ENCODE measurements at places on chromosomes 12 and 14.

DNA sequence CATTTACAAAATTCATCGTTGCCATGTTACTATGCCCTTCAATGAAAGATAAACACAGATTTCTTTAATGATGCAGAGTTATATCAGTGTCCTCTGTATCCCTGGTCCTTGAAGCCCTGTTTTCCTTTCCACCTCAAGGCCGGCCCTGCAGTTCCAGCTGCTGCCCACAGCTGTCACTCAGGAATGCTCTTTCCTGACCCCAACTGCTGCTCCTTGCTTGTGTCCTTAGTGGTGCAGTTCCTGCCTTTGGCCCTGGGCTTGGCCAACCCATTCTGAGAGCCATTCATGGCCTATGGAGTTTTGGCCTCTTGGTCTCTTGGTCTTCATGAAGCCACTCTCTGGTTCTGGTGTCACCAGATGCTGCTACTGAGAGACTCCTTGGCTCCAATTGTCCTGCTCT lies 93.1 kb downstream of the GAS2L3 start:
- no peak for DNase-seq

DNA sequence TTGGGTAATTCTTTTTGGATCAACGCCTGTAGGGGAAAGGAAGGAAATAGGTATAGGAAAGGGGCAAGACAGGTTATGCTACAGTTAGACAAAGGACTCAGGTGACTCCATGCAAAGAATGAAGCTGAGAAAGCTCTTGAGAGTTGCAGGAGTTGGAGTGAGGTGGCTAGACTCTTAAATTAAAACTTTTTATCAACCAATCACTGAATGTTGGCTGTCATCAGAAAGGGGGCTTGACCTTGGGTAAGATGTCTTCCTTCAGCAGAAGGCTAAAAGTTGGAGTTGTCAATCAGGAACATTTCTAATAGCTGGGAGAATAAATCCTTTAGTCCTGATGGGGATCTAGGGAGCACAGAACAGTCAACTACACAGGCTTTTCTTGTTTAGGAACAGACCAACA lies 595.4 kb downstream of the SLC16A7 start:
- DNase-seq, result no peak

- peak; percentile 53 for DNase-seq
Measured at GRCh38 chr14:85115921-85116320, 414.0 kb upstream of the FLRT2 start.

- DNase-seq, result no peak
Measured at GRCh38 chr12:45768194-45768593, 38.7 kb downstream of the ARID2 start.

GRCh38 chr12:76080017-76080728 lies 4.3 kb downstream of the NAP1L1 start:
- no peak for DNase-seq

- DNase-seq, result no peak
Measured at GRCh38 chr12:116691205-116691604, 46.7 kb downstream of the SPRING1 start.

- DNase-seq, result no peak
Measured at GRCh38 chr12:62332598-62332997, 72.4 kb downstream of the USP15 start.

- DNase-seq, result no peak
Measured at GRCh38 chr12:72111706-72112105, 160.5 kb upstream of the TRHDE start.

DNA sequence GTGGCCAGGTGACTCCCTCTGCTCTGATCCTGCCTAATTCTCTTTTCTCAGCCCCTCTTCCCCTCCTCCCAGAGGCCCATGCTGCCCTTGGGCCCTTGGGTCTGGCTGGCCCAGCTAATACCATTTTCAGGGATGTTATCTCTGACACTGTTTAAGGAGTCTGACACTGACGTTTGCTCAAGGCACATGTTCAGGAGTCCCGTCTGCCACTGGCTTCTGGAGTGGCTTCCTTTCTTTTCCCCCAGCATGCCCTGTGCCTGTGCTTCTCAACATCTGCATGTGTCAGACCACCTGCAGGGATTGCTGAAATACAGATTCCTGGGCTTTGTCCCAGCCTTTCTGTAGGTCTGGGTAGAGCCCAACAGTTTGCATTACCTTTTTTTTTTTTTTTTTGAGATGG lies 128.9 kb downstream of the BCL11B start:
- no peak for DNase-seq

- DNase-seq, result no peak
Measured at GRCh38 chr12:13788626-13789025, 192.8 kb downstream of the GRIN2B start.

DNA sequence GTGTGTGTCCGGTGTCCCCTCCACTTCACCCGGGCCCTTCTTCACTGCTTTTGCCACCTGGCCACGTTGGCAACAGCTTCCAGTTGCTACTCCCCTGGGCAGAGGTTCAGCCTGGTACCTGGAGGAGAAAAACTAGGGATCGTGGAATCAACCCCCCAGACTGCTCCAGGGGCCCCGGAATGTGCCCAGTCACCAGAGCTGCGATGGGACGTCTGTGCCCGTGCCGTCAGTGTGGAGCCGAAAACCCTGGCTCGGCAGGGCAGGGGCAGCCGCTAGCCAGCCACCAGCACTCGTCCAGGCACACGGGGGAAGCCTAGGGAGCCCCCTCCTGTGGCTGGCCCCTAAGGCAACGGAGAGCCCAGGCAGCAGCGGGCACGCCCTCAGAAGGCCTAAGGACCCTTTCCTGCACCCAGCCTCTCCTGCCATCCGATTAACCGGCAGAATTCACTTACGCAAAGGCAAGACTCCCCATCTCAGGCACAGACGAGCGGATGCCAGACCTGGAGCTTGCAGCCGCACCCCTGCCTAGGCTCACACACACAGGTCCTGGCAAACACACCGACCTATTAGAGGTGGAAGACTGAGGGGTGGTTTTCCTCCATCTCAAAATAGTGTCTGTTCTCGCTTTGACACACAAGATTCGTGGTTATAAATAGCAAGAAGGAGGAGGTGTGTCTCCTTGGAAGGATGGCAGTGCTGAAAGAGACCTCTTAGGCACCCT lies 62.6 kb downstream of the FBXL14 start:
- peak; percentile 14 for DNase-seq

DNA sequence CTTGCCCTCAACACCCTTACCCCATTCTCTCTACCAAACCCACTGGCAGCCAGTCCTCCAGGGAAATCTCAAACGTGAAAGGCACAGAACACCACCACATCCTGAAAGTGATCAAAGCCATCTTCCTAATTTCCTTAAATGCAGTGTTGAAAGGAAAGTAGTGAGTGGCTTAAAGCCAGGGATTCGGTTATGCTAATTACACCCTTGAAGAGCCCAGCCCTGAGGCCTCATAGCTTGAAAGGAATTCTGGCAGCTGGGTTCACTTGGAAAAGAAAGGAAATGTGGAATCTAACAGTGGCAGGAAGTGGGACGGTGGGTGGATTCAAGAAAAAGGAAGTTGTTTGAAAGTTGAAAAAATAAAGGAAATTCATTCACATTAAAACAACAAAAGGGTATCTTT lies 73.0 kb upstream of the FICD start:
- peak; percentile 22 for DNase-seq

- DNase-seq, result no peak
Measured at GRCh38 chr12:57210926-57211692, 5.5 kb upstream of the NXPH4 start.

- no peak for DNase-seq
Measured at GRCh38 chr12:86349196-86349595, 93.0 kb upstream of the MGAT4C start.

- DNase-seq, result peak; percentile 21
Measured at GRCh38 chr14:76267322-76268046, 108.5 kb upstream of the ESRRB start.

GRCh38 chr14:105532735-105533141 lies 6.4 kb downstream of the TMEM121 start:
- no peak for DNase-seq

- no peak for DNase-seq
Measured at GRCh38 chr12:67217647-67218046, 51.5 kb upstream of the CAND1 start.

- peak; percentile 79 for DNase-seq
Measured at GRCh38 chr12:104215638-104216297, at the start of gene TXNRD1. Gene TXNRD1, plus strand, starts transcription at chr12:104215779. Its CDS starts 24 bp downstream, at chr12:104215803.

- DNase-seq, result peak; percentile 86
Measured at GRCh38 chr12:52903285-52903854, 1.5 kb downstream of the KRT8 start.

- DNase-seq, result no peak
Measured at GRCh38 chr12:108642269-108642870, 8.7 kb upstream of the SELPLG start.

DNA sequence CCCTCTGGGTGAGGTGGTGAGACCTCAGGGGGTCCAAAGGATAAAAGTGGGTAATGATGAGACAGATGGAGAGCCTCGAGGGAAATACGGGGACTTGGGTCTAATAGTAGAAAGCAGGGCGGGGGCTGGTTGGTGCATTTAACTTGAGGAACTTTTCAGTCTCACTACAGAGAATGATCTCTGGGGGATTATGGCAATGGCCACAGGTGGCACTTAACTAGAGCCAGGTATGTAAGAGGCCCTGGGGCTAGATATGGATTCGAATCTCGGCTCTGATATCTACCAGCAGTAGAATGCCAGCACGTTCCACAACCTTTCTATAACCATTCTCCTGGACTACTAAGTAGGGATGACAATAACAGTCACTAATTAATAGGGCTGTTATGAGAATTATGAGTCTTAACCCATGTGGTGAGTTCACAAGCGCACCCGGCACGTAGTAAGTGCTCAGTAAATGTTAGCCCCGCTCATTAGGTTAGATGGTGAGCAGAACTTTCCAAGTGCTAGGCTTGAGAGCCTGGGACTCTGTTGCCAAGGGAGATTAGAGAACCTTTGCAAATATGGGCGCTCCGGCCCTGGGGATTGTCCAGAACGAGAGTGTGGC lies 888 bp upstream of the PLXNC1 start:
- no peak for DNase-seq

- DNase-seq, result no peak
Measured at GRCh38 chr14:63632932-63633514, 8.6 kb downstream of the WDR89 start.

GRCh38 chr14:50117456-50117855 lies 1.1 kb upstream of the VCPKMT start:
- no peak for DNase-seq

- DNase-seq, result no peak
Measured at GRCh38 chr14:104989236-104989950, 3.8 kb downstream of the CLBA1 start.

DNA sequence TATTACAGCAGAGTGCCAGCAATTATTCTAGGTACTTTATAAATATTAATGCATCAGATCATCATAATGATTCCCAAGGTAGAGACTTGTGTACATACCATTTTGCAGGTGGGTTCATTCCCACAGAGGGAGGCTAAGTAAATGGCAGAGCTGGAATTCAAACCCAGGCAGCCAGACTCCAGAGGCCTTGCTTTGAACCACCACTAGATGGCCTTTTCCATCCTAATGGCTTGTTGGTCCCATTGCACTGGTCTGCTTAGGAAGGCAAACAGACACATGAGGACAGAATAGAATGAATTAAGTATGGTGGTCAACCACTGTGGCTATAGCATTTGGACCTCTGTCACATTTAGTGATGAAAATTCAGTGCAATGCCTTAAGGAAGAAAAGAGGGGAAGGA lies 158.7 kb downstream of the METTL25 start:
- DNase-seq, result peak; percentile 3

- DNase-seq, result no peak
Measured at GRCh38 chr12:52561880-52562449, 9.0 kb upstream of the KRT71 start.

- no peak for DNase-seq
Measured at GRCh38 chr14:22305607-22306006, 283.4 kb downstream of the DAD1 start.

GRCh38 chr14:96164861-96165490 lies 39.7 kb upstream of the BDKRB2 start:
- DNase-seq, result no peak

DNA sequence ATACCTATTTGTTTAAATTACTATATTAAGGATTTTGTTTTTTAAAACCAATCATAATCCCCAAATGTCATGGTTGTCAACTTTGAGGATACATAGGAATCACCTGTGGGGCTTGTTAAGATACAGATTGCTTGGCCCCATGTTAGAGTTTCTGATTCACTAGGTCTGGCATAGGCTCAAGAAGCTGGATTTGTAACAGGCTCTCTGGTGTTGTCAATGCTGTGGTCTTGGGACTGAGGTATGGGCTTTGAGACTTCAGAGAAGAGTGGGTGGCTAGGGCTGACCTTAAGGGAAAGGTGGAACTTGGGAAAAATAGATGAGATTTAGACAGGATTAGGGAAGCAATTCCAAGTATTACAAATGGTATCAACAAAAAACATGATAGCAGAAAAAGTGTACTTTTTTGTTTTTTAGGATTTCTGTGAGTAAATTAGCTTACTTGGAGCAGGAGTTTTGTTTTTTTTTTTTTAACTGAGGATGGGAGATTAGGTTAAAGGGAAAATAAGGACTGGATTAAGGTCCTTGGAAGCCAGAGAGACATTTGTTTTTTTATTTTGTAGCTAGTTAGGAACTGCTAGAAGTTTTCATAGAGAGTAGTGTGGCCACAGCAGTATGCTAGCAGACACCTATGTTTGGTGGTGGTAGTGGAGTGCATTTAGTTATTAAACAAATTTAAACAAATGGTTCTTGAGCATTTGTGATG lies 88.6 kb downstream of the RAD51B start:
- peak; percentile 25 for DNase-seq

GRCh38 chr14:93094121-93094918 lies 21.4 kb downstream of the ITPK1 start:
- no peak for DNase-seq

GRCh38 chr14:100776681-100777365 lies 49.1 kb upstream of the MEG3 start:
- no peak for DNase-seq

GRCh38 chr14:37195327-37195726 lies 2.4 kb upstream of the MIPOL1 start:
- DNase-seq, result peak; percentile 51

DNA sequence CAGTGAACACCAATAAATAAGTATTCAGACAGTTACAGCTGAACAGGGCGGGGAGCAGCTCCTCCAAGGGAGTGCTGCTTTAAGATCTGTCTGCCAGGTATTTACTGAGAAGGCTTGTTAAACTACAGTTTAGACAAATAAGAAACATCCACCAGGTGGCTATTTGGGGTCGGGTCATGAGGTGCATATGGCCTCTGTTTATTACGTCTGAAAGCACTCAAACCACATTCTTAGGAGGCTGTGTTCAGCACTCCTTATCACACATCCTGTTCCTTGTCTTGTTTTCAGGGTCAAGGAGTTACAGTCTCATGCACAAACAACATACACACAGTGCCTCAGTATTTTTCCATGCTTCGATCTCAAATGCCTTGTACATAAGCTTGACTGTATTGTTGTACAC lies 78.8 kb downstream of the KCNMB4 start:
- no peak for DNase-seq

DNA sequence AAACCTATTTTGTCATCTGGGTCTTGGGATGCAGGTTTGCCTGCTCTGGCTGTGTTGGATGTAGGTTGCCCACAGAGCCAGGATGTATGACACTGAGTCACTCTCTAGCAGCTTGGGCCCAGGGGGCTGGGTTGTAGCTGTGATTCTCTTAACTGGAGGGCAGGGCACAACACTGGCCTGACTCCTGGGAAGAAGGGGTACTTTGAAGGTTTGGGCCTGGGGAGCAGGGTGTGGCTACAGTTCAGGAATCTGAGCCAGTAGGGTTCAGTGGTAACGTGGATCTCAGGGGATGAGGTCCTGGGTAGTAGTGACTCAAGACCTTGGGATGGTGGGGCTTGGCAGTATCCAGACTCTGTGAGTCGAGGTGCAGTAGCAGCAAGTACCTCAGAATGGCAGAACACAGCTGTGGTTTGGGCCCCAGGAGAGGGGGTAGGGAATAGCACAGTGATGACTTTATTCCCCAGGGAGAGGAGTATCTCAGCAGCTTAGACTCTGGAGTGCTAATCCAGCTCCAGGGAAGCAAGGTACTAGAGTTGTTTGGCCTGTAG lies 25.7 kb downstream of the TBC1D15 start:
- DNase-seq, result peak; percentile 99

GRCh38 chr14:99966037-99966835 lies 99.0 kb upstream of the EVL start:
- no peak for DNase-seq

Measured in fibroblast of skin of right biceps (primary cell).